ENCODE measurements at places on chromosomes 6 and 20.

GRCh38 chr20:56778765-56779195, 149.7 kb downstream of the TFAP2C start:
- no peak for DNase-seq

DNA sequence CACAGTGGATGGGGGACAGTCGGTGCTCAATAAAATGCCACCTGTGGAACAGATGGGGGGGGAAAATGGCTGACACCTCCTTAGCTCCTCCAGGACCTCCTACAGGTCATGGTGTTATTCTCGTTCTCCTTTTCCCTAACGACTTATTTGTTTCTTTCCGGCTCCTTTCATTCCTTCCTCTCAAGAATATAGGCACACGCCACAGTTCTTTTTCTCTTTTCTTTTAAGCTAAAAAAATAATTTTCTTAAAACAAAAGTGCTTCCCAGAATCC, 1.4 kb upstream of the RNASET2 start:
- DNase-seq = no peak

GRCh38 chr6:128952902-128953301, 70.0 kb downstream of the LAMA2 start:
- no peak for DNase-seq

DNA sequence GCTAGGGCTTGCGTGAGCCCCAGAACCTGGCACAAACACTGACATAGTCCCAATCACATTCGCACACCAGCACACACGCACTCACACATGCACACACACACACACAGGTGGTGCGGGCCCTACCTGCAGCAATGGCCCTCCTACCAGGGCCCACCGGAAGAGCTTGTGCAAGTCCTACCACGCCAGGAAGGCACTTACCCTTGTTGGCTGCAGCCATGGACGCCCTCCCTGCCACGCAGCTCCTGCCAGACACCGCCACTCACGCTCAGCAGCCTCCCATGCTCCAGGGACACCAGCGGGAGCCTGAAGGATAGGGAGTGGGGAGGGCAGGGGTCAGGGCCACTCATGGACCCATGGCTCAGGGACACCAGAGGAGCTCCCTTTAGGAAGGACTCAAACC, 7.7 kb downstream of the ADISSP start:
- DNase-seq = no peak

- DNase-seq = no peak
These were observed 167.0 kb downstream of the SOBP start for GRCh38 chr6:107656883-107657282.

- DNase-seq = no peak
These were observed 353.4 kb downstream of the RNGTT start for GRCh38 chr6:88609983-88610382.

- DNase-seq = no peak
These were observed 35.5 kb upstream of the HSF2 start for GRCh38 chr6:122363769-122364483.

DNA sequence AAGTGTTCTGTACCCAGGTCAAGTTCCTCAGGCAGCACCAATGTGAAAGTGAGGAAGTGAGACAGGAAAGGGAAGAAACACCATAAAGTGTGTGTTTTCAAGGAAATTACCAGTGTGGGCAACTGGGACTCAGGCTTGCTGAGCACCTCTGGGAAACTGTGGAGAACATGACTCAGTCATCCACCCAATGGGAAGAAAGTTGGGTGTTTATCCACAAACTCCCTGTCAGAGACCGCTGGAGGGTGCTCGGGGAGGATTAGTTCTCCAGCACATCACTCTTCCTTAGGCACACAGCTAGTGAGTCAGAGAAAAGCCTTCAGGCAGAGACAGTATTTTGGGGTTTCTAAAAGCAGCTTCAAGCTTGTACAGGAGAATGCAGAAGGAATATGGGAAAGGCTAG, 93.6 kb downstream of the PCSK2 start:
- DNase-seq = no peak

All from activated naive CD8-positive, alpha-beta T cell treated with anti-CD3 and anti-CD28 coated beads for 36 hours (primary cell).